ENCODE measurements at places on chromosomes 5 and 9. TPM values are rescaled to one million over a fixed set of nuclear protein-coding genes. Genes with fewer than 3 reads are reported as not detected.

KLHL3 gene
- total RNA-seq, result 1.2 TPM

SOHLH1 gene
- not detected for total RNA-seq

TMC1 gene
- 0.13 TPM for total RNA-seq

SOX30 gene
- total RNA-seq, result not detected

PRR16 gene
- not detected for total RNA-seq

SPATA31C1 gene
- total RNA-seq, result not detected

CCDC171 gene
- total RNA-seq, result 0.94 TPM

Data from mammary microvascular endothelial cell (primary cell).